ENCODE measurements at places on chromosomes 2 and 18.
A peak's percentile ranks its signal among the peaks of the same experiment; 100 is the strongest.

DNA sequence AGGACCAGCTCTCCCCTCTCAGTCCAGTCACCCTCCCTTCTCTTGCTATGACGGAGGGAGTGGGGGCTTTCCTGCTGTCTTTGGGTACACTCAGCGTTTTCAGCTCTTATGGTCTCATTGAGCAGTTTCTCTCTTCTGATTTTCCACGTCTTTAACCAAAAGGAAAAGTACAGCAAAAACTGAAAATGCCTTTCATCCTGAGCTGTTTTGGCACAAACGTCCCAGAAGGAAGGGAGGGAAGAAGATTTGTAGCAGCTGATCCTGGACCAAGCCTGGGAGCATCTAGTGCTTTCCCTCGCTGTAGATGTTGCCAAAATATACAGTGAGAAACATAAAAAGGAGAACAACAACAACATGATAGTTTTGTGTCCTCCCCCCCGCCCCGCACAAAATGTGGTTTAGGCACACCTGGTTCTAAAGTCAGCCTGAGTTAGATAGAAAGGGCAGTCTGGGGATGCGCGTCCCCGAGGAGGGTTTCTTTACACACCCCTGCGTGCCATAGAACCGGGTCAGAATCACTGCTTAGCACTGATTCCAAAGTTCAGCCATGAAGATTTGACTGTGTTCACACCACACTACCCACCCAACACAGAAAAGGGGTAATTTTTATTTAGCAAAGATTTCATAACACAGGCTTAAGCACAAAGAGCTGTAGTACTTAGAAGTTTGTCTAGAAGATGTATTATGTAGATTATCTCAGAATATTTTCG lies 53.4 kb downstream of the SLC40A1 start:
- no peak for DNase-seq

- DNase-seq = peak; percentile 27
Measured at GRCh38 chr18:50113726-50114125, 81.2 kb downstream of the MYO5B start.

DNA sequence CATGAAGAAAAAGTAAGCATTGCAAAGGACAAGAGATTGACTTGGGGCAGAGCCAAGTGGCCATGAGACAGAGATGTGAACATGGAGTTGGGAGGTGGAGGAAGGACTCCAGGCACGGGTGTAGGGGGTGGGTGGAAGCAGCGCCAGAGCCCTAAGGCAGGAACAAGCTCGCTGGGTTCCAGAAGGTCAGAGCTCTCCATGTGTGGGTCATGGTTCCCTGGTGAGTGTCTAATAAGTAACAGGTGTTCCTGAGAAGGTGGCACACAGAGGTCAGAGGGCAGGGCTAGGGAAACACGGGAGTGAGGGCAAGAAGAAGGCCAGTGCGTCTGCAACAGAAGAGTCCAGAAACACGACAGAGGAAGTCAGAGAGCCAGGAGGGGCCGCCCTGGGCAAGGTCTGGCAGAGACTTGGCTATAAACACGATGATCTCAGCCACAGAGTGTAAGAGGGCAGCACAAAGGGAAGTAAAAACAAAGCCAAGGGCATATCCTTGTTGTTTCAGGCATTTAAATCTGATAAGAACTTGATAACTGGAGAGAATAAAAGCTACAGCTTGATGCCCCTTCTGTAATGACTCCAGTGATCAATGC lies 260.8 kb downstream of the TGIF1 start:
- DNase-seq = no peak

- DNase-seq = no peak
Measured at GRCh38 chr18:1585881-1586488, 681.3 kb downstream of the ADCYAP1 start.

GRCh38 chr18:63109022-63109421 lies 210.5 kb downstream of the BCL2 start:
- DNase-seq = no peak

- DNase-seq = no peak
Measured at GRCh38 chr2:233449081-233449901, 95.0 kb downstream of the DGKD start.

GRCh38 chr2:61726456-61727209 lies 127.2 kb downstream of the FAM161A start:
- no peak for DNase-seq

DNA sequence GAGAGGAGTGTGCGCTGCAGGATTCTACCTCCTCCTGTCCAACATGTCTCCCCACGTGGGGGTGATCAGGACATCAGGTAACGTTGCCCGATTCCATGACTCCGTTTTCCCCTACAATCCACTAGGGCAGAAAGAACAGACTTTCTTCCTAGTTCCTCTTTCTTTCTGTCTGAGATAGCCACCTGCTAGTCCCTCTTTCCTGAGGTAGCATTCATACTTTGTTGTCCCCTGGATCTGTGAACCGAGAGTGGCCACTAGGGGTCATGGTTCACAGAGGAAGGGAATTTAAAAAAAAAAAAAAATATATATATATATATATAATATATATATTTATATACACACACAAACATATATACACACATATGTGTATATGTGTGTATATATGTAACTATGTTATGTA lies 210.0 kb upstream of the ZNF521 start:
- DNase-seq = no peak

DNA sequence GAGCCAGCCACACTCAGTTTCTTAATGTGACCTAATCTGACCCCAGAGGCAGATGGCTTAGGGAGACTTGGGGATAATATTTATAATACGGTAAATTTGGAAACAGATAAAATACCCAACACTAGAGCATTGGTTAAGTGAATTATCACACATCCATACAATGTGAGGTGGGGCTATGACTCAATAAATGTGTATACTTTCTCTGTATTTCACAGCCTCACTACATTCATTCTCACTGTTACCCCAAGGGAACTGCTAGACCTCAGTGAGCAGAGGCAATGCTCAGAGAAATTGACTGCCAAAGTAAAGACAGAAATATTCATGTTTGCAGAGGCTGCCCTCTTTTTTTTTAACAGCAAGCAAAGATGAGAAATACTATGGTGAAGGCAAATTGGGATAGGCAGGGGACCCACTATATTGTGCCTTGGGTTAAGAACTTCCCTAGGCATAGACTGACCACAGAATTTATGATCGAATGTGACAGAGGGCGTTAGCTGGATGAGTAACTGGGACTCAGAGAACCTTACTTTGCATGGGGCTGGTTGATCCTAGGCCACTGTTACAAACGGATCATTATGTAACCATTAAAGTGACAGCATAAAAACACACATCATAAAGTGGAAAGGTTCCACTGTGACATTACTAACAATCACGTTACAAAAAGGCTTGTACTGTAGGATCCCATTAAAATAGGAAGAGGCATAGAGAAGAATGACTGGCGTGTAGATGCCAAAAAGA lies 246.0 kb upstream of the LYPD1 start:
- DNase-seq = no peak

- DNase-seq = no peak
Measured at GRCh38 chr2:96131152-96131812, 7.0 kb downstream of the ASTL start.

GRCh38 chr2:120740375-120740764 lies 4.7 kb downstream of the GLI2 start:
- no peak for DNase-seq

DNA sequence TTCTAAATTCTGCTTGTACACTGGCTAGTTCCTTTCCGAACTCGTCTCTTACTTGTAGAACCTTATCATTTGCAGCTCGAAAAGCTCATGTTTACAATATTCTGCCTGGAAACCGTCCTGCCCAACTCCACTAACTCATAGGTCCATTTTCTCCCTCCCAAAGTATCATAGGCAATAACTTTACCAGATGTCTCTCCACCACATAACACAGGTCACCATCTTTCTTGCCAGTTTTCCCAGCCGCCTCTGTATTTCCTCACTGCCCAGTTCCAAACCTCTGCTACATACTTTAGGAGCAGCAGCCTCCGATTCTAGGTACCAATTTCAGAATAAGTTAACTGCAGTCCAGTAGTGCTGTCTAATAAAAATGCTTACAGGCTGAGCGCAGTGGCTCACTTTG lies 259.5 kb downstream of the GLI2 start:
- no peak for DNase-seq

GRCh38 chr2:151156431-151156830 lies 105.2 kb downstream of the RBM43 start:
- no peak for DNase-seq

GRCh38 chr2:142755191-142755590 lies 122.3 kb upstream of the KYNU start:
- DNase-seq = no peak

DNA sequence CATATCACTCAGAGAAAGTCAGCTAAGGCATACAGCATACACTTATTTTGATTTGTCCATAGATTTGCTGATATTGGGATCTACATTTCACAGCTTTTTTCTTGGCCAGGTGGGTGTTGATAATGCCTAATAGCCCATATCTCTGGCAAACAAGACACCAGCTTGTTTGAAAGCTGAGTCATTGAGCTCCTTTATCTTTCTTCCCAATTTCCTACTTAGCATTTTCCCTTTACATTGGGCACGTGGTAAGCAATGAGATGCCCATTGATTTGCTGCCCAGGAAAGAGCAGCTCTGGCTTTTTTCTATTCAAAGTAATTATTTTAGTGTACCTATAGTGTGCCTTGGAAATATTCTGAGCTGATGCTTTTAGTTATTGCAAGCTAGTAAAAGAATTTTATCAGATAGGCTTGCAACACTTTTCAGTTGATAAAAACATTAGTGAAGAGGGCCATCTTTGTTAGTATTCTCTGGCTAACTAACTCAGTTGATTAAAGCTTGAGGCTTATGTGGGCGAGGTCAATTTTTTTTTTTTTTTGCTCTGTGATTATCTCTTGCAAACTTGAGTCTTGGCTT lies 79.6 kb downstream of the OSBPL6 start:
- DNase-seq = no peak

DNA sequence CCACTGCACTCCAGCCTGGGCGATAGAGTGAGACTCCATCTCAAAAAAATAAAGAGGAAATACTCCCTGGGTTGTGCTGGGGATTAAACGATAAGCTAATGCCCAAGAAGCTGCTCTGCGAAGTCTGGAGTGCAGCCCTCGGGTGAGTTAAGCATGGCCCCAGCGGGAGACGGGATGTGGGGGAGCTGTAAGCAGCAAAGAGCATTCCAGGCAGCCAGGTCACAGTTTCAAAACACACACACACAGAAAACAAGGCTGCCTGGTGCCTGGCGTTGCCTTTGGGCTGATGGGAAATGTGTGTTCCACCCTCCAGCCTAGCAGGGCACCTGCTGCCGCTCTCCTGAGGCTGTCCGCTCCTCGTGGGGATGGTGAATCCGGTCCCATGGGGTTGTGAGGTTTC lies 24.1 kb downstream of the ODC1 start:
- DNase-seq = peak; percentile 91

DNA sequence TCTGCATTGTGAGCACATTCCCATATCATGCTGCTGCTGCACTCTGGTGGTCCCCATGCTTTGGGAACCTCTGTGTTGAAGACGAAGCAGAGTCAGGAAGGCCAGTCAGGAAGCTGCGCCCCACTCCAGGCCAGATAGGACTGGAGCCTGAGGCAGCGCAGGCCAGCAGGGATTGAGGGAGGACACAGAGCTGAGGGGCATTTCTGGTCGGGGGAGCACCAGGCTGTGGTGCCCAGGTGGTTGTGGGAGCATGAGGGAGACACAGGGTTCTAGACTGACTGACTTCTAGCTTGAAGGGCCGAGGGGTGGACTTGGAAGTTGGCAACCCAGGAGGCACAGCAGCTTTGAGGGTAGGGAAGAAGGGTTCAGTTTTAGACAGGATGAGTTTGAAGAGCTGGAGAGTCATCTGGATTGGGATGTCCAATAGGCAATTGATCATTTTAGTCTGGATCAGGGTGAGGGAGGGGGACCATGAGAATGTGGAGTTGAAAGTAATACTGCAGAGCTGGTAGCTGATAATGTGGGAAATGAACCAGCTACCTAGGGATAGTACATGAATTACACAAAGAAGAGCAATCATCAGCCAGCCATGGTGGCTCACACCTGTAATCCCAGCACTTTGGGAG lies 1.4 kb upstream of the ACTG2 start:
- no peak for DNase-seq

DNA sequence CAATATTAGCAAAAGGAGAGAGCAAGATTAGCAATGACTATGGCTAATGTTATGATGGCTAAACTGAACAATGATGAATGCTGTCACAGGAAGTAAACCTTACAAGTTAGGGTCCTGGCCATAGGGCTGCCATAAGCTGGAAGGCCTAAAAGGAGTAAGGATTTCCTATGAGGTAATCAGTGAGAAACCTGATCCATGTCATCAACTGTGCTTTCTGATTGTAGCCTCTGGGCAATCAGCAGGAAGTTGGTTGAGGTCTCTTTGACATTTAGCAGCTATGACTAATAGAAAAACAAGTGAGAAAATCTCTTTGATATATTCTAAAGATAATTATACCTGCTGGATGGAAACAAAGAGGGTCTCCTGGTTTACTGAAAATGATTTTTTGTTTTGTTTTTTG lies 193.0 kb downstream of the RAB3GAP1 start:
- DNase-seq = no peak

- DNase-seq = no peak
Measured at GRCh38 chr2:176096243-176096985, 3.2 kb upstream of the HOXD12 start.

DNA sequence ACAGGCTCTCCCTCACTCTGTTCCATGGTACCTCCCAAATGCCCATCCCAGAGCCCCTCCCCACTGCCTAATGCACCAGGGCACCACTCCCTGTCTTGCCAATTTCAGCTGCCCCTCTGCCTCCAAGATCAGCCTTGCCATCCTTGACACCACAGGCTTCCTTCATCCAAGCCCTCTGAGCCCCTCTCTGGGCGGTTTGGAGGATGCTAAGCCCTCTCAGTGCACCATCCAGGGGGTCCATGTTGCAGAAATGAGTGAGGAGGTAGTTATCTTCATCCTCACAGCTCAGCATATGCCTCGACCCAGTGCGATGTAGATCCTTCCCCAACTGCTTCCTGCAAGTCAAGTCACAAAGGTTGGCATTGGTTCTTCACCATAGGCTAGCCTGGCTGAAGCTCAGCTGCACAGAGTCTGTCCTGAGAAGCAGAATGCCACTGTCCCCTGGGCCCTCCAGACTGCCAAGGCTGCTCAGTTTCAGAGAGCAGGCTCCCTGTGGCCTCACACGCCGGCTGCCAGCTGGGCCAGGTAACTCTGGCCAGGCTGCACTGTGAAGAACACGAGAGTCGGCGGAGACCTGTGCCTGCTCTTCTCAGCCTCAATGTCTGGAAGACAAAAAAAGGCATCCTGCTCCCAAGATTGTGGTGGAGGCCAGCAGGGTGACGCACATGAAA lies 9.9 kb upstream of the MAP3K2 start:
- no peak for DNase-seq

DNA sequence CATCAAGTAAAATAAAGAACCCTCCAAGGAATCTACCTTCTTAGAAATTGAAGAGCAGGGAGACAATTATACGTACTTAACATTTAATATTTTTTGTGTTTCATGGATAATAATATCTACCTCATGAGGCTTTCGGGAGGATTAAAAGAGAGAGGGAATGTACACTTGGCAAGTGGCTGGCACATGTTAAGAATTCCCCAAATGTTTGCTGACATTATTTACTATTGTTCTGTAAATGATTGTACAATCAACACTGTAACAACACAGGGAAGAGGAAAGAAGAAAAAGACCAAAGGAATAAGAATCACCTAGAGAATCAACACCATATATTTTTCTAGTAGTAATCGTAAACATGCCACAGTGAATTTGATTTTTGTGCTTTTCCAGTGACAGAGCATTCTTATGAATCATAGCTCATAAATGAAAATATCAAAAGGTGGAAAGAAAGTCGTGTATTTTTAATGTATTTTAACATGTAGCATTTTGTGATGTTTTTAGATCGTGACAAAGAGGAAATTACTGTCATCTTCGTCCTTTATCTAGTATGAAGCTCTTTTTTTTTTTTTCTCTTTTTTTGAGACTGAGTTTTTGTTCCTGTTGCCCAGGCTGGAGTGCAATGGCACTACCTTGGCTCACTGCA lies 67.3 kb downstream of the B3GNT2 start:
- no peak for DNase-seq

Data from NCI-H2107 (cell line).